Brain pericyte (primary cell): ENCODE measurements at places on chromosomes 3 and 15.

- no peak for DNase-seq
These were observed 601.2 kb upstream of the KCNMB2 start for GRCh38 chr3:177935047-177935446.

GRCh38 chr15:57343048-57343447 is 33.3 kb upstream of the CGNL1 start:
- no peak for DNase-seq

- DNase-seq: no peak
These were observed 6.0 kb downstream of the FAM43A start for GRCh38 chr3:194691481-194692283.

DNA sequence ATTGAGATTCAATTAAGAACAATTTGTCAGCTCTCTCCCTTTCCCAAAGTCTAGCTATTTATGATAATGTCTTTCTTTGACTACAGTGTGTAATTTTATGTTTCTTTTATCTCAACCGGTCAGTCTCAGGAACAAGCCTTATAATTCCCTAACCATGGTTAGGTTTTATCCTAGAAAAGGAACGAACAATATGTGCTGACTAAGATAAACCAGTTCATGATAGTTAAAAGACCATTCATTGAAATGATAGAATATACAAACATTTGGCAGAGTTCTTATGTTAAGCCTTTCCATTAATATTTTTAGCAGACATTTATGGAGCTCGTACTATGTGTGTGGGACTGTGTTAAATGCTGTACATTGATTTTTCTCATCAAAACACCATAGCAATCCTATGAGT is 106.3 kb downstream of the SYNPR start:
- no peak for DNase-seq

DNA sequence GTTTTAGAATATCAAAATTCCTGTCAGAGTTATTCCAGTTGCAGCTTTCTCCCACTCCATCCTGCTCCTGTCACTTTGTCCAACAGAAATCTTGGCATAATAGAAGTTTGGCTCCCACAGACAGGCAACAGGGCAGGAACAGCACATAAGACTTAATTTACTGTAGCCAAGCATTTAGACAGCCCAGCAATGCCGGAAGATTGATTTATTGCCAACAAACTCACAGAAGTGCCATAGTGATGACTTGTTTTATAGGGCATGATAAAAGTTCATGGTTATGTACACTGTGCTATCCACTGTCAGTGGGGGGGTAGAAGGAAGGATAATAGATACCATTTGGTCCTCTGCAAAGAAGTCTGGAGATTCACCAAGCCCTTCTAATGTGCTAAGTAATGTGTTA is 98.3 kb upstream of the CBLB start:
- DNase-seq: no peak

DNA sequence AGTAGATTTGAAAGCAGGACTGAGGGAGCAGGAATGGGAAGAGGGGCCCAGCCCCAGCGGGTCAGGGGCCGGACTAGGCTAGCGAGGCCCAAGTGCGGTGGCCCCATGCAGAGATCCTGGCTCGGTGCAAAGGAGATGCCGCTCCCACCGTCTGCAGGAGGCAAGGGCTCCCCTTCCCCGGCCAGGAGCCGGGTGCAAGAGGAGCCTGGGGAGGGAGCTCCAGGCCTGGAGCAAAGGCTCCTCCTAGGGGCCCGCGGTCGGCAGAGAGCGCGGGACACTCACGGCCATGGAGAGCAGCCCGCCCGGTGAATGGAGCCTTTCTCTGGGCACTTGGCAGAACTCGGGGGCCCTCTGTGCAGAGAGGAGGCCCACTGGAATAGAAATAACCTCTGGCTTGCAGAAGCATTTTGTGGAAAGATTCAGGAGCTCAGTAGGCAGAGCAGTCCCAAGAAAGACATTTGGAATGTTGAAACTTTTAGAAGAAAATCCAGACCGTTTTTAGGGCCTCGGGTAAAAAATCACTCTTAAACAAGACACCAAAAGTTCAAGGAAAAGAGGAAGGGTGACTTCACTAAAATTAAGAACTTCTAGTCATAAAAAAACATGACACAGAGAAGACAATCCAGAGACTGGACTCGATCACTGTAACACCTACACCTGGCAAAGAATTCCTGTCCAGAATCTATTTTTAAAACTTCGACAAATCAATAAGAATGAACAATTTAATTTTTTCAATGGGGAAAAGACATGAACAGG is 43.0 kb upstream of the USP3 start:
- no peak for DNase-seq

- no peak for DNase-seq
These were observed 138.3 kb downstream of the RYR3 start for GRCh38 chr15:33448961-33449606.

GRCh38 chr3:57557085-57557537 is 1.0 kb downstream of the PDE12 start:
- no peak for DNase-seq

GRCh38 chr3:187406927-187407326 is 38.7 kb downstream of the RTP4 start:
- DNase-seq: no peak

DNA sequence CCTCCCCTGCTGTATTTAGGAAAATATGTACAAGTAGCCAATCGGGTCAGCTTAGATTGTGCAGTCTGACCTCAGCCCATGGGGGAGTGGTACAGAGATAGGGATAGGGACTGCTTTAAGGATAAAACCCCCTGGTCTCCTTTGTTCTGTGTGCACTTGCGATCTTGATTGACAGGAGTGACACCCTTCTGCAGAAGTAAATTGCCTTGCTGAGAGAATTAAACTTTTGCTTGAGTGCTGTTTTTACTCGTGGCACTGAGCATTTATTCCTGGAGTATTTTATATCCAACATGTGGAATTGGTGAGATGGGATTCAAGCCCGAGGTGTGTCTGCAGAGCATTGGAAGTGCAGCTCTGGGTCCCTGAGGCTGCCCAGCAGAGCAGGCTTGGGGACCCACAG is 23.9 kb upstream of the RPL32 start:
- DNase-seq: no peak

GRCh38 chr3:159922861-159923312 is 65.7 kb upstream of the IL12A start:
- DNase-seq: no peak

DNA sequence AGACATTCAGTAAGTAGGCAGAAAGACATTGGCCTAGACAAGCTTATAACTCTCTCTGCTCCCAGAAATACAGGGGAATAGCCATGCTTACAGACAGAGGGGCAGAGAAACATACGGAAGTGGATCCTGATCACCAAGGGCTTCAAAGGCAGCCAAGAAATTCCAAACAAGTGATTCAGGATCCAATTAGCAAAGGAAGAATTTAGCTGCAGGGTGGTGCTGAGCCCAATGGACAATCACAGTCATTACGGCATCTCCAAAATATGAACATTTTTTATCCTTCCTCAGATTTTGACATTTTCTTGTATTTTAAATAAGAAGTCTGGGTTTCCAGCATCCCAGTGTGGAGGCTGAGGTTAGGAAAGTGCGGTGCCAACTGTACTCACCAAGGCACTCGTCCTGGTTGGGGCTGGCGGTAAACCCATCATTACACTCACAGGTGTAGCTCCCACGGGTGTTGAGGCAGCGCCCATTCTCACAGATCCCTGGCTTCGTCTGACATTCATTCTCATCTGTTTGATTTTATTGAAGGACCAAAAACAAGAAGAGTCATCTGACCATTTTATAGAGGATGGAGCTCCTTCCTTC is 96.8 kb downstream of the DUT start:
- no peak for DNase-seq

GRCh38 chr3:134485075-134485717 is 589 bp downstream of the ANAPC13 start:
- DNase-seq: no peak

- no peak for DNase-seq
These were observed 12.1 kb downstream of the TMOD3 start for GRCh38 chr15:51841406-51842040.

- no peak for DNase-seq
These were observed 59.5 kb downstream of the SCN11A start for GRCh38 chr3:38992117-38992760.

GRCh38 chr3:24123596-24123995 is 178.5 kb downstream of the NR1D2 start:
- DNase-seq: no peak

- DNase-seq: no peak
These were observed 36.7 kb upstream of the BDH1 start for GRCh38 chr3:197592361-197593045.

DNA sequence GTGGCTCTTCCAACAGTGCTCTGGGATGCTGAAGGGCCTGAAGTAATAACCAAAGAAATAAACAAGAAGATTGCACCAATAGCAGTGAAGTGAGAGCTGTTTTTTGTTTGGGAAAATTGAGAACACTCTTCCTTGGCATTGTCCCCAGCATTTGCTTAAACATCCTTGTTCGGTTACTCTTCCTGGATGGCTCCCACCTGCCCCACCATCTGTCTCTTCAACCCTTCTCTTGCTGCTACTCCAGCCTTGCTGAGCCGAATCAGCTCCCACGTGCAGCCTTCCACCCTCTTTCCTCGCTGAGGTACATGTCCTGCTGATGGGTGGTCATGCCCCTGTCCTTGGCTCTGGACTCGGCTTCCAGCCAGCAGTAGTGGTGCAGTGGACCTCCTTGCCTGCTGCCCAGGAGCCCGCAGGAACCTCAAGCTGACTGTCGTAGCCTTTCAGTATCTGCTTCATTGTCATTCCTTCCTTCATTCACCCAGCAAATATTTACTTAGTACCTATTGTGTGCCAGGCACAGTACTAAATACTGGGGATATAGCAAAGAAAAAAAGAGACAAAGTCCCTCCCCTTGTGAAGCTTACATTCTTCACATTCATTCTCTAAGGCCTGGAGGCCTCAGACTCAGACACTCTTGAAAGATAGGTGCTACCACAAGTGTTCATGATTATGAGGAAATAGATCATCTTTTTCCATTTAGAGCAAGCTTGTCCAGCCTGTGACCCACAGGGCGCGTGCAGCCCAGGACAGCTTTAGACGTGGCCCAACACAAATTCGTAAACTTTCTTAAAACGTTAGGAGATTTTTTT is 17.1 kb upstream of the VILL start:
- no peak for DNase-seq
